ENCODE measurements at places on chromosomes 6 and 20.

DNA sequence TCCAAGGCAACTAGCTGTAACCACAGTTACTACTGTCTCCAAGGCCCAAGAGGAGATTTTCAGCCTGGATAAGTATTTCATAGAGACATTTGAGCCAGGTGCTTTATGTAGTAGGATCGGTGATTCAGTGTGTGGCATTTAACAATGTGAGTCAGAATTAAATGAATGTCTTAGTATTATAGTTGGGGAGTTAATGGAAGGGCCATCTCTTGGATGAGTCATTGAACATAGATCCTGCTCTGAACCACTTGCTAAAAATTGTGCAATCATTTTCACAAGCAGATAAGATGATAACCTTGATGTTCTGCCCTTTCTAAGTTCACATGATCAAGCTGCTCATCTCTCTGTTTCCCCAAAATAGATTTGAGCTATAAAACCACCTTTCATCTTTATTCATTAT is 668.9 kb upstream of the CITED2 start:
- no peak for DNase-seq

DNA sequence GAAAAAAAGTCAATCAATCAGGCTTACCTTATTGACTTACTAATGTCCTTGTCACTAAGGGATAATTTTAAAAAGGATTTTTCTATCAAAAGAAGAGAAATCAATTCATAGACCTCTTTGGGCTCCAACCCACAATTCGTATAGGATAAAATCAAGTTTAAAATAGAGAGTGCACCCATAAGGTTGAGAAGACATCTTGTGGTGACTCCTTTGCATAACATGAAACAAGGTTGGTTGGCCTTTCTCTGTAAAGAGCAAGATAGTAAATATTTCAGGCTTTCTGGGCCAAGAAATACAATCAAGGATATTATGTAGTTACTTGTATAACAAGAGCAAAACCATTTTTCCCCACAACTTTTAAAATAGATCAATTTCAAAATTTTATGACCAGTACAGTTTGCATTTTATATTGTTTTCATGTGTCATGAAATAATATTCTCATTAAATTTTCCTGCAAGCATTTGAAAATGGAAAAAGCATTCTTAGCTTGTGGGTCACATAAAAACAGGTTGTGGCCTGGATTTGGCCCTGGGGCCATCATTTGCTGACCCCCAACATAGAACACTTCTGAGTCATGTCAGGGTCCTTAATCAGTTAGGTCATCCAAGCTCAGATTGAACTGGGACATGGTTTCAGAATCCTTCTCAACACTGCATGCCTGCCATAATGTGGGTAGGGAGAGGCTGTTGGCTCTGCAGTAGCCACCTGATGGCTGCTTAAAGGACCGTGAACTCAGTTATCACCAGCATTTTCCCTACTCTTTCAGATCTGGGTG is 76.7 kb downstream of the MYB start:
- no peak for DNase-seq

GRCh38 chr6:24323632-24324337 is 34.1 kb downstream of the DCDC2 start:
- DNase-seq = no peak

DNA sequence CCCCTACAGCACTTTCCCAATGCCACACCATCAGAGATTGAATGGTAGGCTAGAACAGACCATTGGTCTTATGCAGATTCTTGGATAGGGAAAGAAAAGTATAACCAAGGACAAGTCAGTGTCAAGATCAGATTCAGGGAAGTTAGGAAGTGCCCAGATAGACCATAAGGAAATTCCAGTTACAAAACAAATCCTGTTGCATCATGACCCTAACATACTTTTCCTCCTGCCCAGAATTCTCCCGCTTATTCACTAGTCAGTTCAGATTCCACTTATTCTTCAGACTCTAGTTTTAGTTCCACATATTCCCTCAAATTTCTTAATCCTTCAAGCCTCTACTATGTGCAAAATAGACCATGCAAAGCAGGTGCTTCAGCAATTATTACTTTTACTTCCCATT is 20.7 kb downstream of the METTL24 start:
- DNase-seq = no peak

GRCh38 chr20:19308146-19308545 is 95.7 kb downstream of the SLC24A3 start:
- DNase-seq = no peak

DNA sequence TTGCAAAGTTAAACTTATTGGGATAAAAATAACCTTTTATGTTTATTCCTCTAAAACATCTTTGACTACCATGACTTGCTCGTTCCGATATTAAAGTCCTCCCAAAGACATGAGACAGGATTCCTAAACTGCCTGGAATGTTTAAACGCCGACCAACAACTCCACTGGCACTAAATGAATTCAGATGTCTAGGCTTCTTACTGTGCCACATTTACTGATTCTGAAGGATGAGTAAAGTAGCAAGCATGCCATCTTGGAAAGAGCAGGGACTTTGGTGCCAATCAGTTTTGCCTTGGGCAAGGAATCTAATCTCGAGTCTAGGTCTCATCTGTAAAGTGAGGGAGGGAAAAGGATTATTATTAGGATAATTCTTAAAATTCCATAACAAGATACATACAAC is 25.3 kb downstream of the MBOAT1 start:
- no peak for DNase-seq

DNA sequence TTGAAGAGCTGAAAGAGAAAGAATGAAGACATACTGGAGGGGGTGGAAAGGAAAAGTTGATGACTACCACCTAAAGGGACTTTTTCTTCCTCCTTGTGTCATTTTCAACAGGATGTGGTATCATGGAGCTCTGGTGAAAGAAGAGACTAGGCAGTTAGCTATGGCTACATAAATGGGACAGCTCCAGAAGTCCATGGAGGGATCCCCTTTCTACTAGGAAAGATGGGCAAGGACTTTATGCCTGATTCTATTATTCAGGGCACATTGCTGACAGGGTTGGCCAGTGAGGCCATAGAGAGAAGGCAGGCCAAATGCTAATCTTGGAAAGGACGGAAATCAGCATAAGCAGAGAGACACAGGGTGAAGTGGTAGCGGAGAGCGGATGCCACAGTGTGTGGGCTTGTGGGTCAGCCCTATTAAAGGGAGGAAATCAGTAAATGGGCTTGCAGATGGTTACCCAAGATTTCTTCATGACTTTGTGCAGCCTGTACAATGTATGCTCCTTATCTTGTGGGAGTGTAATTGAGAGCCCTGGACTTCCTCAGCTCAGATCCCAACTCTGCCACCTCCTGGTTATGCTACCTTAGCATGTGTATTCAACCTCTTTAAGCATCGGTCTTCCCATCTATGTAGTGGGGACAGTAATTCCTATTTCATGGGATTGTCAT is 77.4 kb upstream of the TMEM170B start:
- DNase-seq = no peak

GRCh38 chr6:150753371-150754064 is 112.0 kb upstream of the MTHFD1L start:
- DNase-seq = no peak

DNA sequence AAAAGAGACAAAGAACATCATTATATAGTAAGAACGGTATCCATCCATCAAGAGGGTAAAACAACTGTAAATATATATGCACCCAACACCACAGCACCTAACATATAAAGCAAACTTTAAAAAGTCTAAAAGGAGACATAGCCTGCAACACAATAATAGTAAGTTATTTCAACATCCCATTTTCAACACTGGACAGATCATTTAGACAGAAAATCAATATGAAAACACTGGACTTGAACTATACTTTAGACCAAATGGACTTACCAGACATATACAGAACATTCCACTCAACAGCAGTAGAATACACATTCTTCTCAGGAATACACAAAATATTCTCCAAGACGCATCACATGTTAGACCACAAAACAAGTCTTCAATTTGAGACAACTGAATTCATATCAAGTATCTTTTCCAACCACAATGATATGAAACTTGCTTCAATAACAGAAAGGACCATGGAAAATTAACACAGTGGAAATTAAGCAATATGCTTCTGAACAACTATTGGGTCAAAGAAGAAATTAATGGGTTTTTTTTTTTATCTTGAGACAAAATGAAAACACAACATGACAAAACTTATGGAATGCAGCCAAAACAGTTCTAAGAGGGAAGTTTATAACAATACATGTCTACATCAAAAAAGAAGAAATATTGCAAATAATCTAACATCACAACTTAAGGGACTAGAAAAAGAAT is 23.9 kb upstream of the ASF1A start:
- DNase-seq = no peak

DNA sequence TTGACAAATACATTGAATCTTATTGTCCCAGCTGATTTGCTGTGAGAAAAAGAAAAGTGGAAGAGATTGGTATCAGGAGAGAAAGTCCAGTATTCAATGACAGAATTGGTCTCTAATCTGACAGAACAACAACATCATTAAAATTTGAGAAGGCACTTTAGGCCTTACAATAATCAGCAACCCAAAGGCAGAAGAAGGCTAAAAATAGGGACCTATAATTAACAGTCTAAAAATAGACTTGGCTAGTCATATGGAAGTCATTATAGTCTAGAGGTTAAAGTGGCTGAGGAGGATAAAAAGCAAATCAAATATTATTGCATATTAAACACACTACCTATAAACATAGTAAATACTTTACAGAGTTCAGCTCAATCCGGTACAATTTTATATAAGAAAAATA is 393.6 kb upstream of the JAG1 start:
- no peak for DNase-seq

GRCh38 chr6:81088145-81088544 is 664.3 kb downstream of the TENT5A start:
- DNase-seq = no peak

DNA sequence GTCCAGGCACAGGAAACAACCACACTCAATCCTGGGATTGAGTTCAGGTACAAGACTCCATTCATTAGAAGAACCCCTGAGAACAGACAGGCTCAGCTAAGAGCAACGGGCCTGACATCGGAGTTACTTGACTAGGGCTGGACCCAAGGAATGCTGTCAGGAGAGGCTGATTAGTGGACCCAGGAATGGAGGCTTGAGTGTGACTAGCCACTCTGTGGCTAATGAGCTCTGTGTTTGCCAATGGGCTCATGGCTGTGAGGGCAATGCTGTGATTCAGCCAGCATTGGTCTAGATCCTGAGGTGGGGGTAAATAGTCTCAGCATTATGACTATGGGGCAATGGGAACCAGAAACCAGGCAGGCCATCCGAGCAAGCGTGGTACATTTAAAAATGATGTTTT is 71.8 kb downstream of the RIOK1 start:
- DNase-seq = no peak

- no peak for DNase-seq
Observed at GRCh38 chr6:11121851-11122250, 10.3 kb upstream of the ERVFRD-1 start.

GRCh38 chr6:79671600-79672266 is 40.6 kb downstream of the SH3BGRL2 start:
- DNase-seq = peak; percentile 1

- DNase-seq = no peak
Observed at GRCh38 chr6:52671676-52672075, 763 bp downstream of the TMEM14A start.

GRCh38 chr6:26743157-26743821 is 83.7 kb upstream of the ZNF322 start:
- no peak for DNase-seq

GRCh38 chr6:122652431-122652830 is 42.2 kb downstream of the PKIB start:
- DNase-seq = no peak

DNA sequence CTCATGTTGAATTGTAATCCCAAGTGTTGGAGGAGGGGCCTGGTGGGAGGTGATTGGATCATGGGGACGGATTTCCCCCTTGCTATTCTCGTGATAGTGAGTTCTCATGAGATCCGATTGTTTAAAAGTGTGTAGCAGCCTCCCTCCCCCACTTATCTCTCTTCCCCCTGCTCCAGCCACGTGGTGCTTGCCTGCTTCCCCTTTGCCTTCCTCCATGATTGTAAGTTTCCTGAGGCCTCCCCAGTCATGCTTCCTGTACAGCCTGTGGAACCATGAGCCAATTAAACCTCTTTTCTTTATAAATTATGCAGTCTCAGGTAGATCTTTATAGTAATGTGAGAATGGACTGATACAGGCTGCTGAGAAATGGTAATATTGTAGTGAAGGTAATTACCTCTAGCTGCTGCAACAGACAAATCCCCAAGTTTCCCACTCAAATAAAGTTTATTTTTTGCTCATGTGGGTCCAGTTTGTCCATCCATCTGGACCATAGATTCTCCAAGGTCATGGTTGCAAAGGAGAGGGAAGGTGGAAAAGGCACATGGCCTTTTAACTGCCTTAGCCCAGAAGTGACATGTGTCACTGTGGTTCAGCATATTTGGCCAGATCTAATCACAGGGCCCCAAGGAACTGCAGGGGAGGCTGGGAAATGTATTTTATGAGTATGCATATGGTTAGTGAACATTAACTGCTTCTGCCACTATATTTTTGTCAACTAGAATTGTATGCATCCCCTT is 89.2 kb downstream of the TRMT11 start:
- no peak for DNase-seq

DNA sequence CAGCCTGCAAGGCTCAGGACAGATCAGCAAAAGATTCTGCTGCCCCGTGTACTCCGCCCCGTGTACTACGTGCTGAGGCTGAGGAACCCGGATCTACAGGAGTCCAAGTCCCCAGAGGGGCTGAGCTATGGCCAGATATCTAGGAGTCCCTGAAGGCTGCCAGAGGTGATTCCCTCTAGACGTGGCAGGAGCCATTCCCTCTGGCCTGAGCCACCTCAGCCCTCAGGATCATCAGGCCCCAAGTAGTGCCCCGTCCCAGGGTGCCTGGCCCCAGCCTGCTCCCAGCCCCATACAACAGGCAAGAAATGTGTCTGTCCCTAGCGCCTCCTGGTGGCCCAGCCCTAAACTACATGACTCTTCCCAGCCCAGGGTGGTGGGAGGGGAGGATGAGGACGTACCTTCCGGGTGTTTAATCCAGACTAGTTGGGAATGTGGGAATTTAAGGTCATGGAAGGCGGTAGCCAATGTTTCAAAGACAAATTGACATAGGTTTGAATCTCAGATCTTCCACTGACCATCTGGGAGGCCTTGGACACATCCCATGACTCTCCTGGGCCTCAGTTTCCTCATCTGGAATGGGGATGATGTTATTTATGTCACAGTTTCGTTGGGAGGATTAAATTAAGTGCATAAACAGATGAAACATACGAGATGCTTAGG is 49.4 kb upstream of the PTPN1 start:
- DNase-seq = peak; percentile 59

DNA sequence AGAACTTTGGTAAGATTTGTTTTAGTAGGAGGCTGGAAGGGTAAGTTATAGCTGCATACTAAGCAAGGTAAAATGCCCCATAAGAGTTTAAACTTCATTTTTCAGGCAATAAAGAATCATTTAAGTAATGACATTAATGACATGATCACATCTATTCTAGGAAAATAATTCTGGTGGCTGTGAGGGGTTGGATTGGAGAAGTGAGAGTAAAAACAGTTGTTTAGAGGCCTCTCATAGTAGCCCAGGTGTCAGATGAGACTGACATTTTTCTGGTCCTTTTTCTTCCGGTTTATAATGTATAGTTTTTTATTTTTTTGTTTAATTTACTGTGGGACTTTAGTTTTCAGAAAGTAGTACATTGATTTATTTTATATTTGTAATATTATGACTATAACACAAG is 40.8 kb downstream of the ITCH start:
- DNase-seq = no peak

Measured in effector memory CD4-positive, alpha-beta T cell (primary cell).